ENCODE measurements at places on chromosomes 13 and 19. TPM values are rescaled to one million over a fixed set of nuclear protein-coding genes. Genes with fewer than 3 reads are reported as not detected.

IL17D gene
- 34.0 TPM for polyA plus RNA-seq

RAB11B gene
- 96.4 TPM for polyA plus RNA-seq

SLC15A1 gene
- polyA plus RNA-seq, result 388 TPM

CDX2 gene
- 132 TPM for polyA plus RNA-seq

LPAR2 gene
- polyA plus RNA-seq, result 11.9 TPM

SMARCA4 gene
- polyA plus RNA-seq, result 91.1 TPM

GCDH gene
- 25.4 TPM for polyA plus RNA-seq

ETV2 gene
- polyA plus RNA-seq, result 1.5 TPM

IGFL1 gene
- polyA plus RNA-seq, result not detected

SCN1B gene
- 0.96 TPM for polyA plus RNA-seq

DNA sequence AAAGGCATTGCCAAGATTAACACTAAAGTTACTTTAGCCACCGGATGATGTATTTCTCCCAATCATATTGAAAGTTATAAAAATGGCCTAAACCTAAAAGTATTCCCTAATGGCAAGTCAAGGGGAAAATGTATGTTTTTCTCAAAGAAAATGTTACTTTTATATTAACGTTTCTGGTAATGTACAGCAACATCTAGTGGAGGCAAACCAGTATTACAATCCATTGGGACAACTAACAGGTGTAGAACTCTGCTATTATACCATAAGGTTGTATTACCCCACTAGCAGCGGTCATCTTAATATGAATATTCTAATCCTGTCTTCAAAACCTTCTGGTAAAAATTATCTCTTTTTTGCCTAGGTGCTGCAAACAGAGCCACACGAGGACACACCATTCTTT is 69.2 kb downstream of the ZNF100 start:
- peak; percentile 48 for DNase-seq

DNA sequence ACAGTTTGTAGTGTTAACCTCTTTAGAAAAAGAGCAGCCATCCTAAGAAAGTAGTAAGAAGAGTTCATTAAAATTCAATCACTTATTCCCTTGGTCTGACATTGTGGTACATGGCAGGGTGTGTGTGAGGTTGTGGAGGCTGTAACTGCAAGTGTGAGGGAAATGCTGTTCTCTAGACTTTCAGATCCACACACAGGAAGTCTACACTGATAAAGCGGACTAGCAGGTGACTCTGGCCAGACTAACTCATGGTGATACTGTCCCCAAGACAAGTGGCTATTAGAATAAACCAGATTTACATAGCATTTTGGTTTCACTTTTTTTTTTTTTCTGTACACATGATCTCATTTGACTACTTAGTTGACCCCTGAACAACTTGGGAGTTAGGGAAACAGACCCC is 10.0 kb downstream of the MTIF3 start:
- DNase-seq, result peak; percentile 62

DNA sequence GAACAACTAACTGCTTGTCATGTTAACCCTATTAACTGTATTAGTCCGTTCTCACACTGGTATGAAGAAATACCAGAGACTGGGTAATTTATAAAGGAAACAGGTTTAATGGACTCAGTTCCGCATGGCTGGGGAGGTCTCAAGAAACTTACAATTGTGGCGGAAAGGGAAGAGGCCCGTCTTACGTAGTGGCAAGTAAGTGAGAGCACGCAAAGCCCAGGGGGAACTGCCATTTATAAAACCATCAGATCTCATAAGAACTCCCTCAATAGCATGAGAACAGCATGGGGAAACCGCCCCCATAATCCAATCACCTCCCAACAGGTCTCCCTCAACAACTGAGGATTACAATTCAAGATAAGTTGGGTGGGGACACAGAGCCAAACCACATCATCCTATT is 34.7 kb downstream of the PHF11 start:
- DNase-seq, result no peak

DNA sequence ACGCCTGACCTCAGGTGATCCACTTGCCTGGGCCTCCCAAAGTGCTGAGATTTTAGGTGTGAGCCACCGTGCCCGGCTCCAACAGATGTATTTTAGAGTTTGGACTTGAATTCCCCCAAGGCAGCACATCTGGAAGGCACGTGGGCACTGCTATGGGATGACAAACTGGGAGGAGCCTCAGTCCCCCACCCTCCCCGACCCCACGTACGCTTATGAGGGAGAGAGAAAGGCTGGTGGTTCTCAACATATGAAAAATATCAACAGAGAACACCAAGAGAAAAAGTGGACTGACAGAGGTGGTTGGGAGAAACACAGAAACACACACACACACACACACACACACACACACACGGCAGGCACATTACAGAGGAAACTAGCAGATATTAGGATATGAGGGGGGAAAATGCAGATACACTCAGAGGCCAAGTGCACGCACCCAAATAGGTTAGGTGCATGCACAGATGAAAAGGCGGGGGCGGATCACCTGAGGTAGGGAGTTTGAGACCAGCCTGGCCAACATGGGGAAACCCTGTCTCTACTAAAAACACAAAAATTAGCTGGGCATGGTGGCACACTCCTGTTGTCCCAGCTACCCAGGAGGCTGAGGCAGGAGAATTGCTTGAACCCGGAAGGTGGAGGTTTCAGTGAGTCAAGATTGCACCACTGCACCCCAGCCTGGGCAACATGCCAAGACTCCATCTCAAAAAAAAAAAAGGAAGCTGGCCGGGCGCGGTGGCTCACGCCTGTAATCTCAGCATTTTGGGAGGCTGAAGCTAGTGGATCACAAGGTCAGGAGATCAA is 3.2 kb downstream of the STX10 start:
- DNase-seq, result no peak

DNA sequence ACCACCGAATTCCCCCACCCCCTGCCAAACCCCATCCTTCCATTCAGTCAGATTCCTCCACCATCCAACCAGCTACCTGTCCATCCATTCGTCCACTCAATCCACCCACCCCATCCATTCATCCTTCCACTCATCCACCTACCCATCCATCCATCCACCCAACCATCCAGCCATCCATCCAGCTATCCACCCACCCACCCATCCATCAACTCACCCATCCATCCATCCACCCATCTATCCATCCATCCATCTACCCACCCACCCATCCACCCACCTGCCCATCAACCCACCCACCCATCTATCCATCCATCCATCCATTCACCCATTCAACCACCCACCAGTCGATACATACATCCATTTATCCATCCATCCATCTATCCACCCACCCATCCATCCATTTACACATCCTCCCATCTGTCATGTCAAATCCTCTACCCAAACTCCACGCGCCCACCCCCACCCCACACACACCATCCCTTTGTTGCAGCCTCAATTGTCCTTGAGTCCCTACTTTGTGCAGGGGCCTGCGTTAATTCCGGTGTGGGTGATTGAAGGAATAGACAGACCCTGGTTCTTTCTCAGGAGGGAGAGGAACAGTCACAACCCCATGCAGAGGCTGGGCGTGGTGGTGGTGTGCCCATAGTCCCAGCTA is 5.3 kb upstream of the SLC5A5 start:
- no peak for DNase-seq

DNA sequence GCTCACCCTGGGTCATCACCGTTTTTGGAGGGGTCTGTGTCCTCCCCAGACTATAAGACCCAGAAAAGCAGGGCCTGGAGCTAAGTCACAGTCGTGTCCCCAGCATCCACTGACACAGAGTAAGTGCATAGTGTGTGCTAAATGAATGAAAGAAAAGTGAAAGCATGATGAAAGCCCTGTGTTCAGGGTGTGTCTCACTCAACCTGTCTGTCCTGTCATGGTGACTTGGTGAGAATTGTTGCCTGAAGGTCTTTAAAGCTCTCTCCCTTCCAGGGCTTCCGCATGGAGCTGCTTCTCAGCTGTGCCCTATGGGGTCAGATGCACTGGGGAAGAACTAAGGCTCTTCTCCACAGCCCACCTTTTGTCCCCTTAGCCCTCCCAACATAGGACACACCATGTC is 20.5 kb upstream of the IGFL1 start:
- DNase-seq, result peak; percentile 17

DNA sequence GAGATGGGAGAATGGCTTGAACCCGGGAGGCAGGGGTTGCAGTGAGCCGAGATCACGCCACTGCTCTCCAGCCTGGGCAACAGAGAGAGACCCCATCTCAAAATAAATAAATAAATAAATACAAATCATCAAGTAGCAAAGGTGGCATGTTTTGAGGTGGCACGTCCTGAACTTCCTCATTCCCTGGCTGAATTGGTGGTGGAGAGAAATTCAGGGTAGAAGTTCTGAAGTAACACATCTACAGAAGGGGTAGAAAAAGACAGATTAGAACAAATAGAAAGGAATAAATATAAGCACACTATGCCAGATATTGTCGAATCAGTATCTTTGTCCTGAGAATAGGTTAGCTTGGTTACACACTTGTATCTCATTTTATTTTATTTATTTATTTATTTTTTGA is 6.3 kb downstream of the IFI30 start:
- no peak for DNase-seq

GRCh38 chr13:86918682-86919081 is 752.5 kb upstream of the SLITRK5 start:
- no peak for DNase-seq

GRCh38 chr13:111247552-111247951 is 72.9 kb upstream of the TEX29 start:
- no peak for DNase-seq

DNA sequence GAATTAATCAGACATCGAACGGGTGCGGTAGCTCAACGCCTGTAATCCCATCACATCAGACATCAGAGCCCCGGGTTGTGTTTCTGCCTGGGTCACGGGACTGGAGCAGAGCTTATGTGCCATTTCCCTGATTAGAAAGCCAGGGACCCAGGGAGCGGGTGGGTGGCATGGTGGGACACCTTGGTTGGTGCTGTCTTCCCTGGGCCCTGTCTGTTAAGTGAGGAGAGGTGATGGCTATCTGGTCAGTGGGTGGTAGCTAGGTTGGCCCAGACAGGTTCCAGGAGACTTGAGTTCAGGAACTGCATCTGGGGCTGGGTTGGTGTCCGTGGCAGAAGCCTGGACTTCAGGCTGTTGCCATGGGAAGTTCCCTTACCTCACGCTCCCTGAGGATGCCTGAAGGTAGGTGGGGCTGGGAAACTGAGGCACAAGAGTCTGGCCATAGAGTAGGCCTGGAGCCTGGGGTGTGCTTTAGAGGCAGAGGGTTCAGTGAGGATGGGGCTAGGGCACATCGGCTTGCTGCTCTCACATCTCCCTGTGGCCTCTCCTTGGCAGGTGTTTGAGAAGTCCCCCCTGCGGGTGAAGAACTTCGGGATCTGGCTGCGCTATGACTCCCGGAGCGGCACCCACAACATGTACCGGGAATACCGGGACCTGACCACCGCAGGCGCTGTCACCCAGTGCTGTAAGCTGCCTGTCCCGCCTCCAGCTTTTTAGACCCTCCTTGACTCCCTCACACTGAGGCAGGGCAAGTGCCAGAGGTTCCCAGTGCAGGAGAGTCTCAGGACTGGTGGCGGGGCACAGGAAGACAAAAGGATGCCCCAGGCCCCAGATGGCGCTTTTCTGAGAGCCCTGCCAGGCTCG is 2.1 kb downstream of the RPL18A start:
- no peak for DNase-seq

GRCh38 chr13:114059946-114060860 is 72.2 kb downstream of the RASA3 start:
- DNase-seq, result no peak

GRCh38 chr13:99439850-99440604 is 61.2 kb upstream of the TM9SF2 start:
- no peak for DNase-seq

GRCh38 chr19:10555610-10555973 is 10.2 kb downstream of the KRI1 start:
- DNase-seq, result no peak

GRCh38 chr19:47036097-47036651 is 12.2 kb downstream of the TMEM160 start:
- peak; percentile 50 for DNase-seq

- no peak for DNase-seq
Measured at GRCh38 chr19:6032827-6033226, 54.9 kb upstream of the RANBP3 start.

DNA sequence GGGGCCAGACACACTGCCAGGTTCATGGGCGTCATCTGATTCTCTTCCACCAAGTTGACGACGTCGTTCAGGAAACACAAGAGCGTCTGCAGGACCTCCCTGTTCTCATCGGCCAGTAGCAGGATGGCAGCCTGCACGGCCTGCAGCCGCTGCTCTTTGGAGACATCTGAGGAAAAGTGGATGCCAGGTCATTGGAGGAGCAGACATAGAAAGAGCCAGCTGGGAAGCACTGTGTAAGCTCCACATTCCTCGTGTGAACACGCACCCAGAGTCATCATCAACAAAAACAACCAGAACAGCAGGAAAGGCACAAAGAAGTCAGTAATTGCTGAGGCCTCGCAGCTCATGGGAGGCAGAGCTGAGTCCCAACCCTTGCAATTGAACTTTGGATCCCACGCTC is 96.5 kb downstream of the KL start:
- peak; percentile 57 for DNase-seq
